AG09319 (cell line): ENCODE measurements at places on chromosomes 16 and 17.

DNA sequence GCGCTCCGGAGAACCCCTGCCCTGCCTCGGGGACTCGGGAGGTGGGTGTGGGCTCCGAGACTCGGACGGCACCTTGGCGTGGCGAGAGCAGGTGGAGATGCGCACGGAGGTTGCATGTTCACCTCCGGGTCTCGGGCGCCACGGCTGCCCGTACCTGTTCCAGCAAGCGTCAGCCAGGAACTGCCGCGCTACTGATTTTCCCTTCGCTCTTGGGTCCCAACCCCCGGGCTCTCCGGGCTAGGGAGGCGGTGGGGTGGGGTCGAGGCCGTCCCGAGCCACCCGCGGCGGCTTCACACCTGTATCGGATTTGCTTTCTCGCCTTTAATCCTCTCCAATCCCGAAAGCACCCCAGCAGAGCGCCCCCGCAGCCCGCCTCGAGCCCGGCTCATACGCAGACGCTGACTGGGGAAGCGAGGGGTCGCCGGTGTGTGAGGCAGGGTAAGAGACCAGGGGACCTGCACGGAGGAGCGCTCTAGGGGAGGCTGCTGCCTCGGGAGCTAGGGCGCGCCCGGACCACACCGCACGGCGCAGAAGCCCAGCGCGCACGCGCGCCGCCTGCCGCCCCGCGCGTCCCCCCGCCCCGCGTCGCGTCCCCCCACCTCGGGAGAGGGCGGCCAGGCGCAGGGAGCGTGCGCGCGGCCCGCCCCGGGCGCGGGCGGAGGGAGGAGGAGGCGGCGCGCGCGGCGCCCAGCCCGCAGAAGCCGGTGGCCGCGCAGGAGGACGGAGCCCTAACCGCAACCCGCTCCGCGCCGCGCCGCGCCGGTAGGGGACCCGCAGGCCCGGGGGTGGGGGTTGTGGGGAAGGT is at the start of gene DUSP14:
Gene DUSP14 (plus strand): TSS at position 695 of the 805 bp plus-strand sequence. CDS start 22,382 bp downstream, outside the sequence.
- no peak for DNase-seq

DNA sequence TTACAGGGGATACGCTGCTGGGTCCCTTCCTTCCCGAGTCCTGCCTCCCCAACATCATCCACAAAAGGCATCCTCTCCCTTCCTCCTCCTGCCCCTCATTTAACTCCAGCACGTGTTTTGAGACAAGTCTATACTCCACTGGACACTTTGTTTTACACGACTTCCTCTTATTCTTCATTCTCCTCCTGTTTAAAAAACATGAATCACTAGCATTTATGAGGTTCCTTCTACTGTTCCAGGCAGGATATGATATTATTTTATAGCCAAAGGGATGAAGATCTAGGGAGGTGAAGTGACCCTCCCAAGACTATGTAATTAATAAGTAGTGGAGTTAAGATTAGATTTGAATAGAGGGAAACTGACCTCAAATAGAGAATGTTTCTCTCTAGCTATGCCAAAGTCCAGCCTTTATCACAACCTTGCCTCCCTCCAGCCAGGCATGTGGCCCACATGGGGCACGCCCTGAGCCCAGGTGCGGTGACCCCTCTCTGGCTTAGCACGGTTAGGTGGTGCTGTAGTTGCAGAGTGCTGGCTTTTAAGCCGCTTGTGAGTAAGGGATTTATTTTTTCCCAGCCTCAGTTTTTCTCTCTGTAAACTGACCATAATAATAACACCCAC is 1.3 kb upstream of the HSD17B2 start:
- DNase-seq = no peak

DNA sequence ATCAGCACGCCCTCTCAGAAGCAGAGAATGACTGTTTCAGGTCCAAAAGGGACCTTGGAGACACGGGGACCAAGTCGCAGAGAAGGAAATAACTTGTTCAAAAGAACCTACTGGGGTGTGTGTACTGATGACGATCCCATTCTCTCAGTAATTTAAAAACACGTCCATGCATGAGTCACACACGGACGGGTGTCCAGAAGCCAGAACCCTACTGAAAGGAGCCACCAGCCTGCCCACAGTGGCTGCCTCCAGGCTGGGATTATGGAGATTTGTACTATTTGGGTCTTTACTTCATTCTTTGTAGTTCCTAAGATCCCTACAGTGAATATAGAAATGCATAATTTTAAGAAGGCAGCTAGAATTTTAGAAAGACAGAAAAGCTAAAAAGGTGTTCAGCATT is 27.8 kb downstream of the TMEM204 start:
- DNase-seq = no peak

- no peak for DNase-seq
These were observed 81.6 kb upstream of the LGALS9 start for GRCh38 chr17:27549251-27549893.

DNA sequence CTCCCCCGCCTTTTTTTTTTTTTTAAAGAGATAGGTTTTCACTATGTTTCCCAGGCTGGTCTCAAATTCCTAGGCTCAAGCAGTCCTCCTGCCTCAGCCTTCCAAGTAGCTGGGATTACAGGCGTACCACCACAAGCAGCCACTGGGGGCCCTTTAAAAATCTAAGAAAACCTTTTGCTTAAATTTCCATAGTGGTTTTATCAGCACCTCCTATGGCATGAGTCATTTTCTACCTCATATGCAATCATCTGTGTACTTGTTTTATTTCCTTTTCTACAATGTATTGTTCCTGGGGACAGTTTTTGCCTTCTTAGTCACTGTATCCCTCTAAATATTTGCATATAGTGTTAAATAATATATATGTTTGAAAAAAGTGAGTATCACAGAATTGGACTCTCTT is 29.2 kb downstream of the GNA13 start:
- no peak for DNase-seq
